ENCODE measurements at places on chromosomes 5 and 9. TPM values are rescaled to one million over a fixed set of nuclear protein-coding genes. Genes with fewer than 3 reads are reported as not detected.

SLC24A2 gene
- polyA plus RNA-seq, result not detected

SPINK6 gene
- polyA plus RNA-seq, result 35.5 TPM

DNA sequence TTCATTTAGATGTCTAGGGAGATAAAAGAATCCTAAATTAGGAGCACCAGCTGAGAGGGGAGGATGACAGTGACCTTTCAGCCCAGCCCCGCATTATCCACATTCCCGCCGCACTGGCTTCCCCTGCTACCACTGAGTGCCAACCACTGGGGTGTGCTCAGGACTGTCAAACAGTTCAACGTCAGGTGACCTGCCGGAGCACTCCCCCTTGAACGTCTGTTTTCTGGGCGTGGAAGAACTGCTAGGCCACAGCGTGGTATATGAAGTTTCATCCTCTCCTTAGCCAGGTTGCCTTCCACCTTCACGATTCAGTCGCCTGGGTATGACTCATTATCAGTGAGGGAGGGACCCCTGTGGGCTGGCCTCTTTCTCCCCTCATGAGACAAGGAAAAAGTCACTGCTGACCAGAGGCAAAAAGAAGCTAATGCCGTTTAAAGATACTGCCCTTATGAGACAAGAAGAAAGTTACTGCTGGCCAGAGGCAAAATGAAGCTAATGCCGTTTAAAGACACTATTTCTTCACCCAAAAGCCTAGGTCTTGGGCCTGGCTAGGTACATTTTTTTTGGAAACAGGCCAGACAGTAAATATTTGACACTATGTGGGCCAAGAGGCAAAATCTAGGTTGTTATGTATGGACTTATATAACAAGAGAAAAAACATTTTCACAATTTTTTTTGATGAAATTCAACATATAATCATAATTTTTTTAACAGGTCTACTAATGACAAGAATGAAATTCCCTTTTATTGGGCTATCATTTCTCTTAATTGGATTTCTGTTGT, 4.6 kb downstream of the NMRK1 start:
- DNase-seq, result no peak

CDC20B gene
- 0.03 TPM for polyA plus RNA-seq

DNA sequence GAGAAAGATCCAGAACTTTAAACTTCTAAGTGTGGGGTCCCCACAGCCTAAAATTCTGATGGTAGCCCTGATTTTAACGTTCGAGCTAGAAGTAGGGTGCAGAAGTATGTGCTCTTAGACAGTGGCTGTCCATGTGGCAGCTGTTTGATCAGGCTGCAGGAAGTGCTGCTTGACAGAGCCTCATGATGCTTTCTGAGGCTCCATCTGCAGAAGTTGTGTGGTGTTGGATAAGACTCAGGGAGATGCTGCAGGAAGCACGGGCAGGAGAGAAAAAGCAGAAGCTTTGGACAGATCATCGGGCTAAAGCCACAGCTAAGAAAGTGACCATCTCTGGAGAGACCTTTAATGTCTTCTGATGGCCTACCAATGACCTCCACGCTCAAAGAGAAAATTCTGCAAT, 8.1 kb downstream of the MTMR12 start:
- DNase-seq, result no peak

PRSS3 gene
- 34.6 TPM for polyA plus RNA-seq

FOXD4L6 gene
- polyA plus RNA-seq, result 0.03 TPM

CAMK4 gene
- 0.30 TPM for polyA plus RNA-seq

- peak; percentile 35 for DNase-seq
Measured at GRCh38 chr9:36976371-36977030, 57.6 kb downstream of the PAX5 start.

C9orf43 gene
- polyA plus RNA-seq, result 0.89 TPM

DNA sequence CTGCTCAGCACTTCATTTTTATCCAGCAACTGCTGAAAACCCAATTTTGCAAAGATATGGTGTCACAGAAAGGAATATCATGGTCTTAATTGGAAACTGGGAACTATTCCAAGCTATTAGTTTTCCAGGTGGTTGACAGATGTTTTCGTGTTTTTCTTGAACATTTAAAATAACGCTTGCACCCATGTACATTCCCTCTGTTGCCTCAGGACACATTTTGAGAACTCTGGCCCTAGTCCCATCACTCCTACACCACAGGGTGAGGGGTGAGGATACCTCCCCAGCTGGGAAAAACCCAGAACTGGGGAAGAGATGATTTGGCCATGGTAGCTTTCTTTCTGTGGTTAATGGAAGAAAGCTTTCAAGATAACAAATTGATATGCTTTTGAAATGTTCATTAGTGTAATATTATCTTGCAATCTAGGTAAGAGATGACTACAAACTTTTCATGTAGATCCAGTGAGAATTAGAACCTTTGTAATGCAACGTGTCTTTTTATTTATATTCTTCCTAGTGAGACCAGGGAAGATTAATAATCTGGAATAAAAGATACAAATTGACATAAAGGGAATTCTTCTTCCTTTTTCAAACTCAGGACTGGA, 627.0 kb downstream of the RAB3C start:
- no peak for DNase-seq

PKD2L2 gene
- not detected for polyA plus RNA-seq
